ENCODE measurements at places on chromosomes 13 and 19. TPM values are rescaled to one million over a fixed set of nuclear protein-coding genes. Genes with fewer than 3 reads are reported as not detected.

DNA sequence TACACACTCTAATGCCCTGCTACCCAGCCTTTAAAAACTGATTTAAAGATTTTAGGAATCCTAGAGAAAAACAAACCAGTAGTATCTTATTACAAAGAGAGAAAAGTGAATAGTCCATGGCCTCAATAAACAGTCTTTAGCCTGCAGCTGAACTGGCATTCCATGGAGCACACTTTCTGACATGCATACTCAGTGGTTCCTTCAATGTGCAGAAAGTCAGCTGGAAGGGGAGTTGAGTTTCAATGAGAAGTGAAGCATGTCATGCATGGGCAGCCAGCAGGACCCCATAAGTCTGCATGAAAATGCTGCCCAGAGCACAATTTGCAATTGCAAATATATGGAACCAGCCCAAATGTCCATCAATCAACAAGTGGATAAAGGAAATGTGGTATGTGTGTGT, 273.7 kb downstream of the UQCRFS1 start:
- no peaks in the 10 kb centered on the region for H3K36me3 ChIP-seq
- H3K27me3 ChIP-seq, result no peaks in the 10 kb centered on the region
- no peak overlapping the region for H3K27ac ChIP-seq
- no peak for DNase-seq
- no peak overlapping the region for H3K4me3 ChIP-seq

DNA sequence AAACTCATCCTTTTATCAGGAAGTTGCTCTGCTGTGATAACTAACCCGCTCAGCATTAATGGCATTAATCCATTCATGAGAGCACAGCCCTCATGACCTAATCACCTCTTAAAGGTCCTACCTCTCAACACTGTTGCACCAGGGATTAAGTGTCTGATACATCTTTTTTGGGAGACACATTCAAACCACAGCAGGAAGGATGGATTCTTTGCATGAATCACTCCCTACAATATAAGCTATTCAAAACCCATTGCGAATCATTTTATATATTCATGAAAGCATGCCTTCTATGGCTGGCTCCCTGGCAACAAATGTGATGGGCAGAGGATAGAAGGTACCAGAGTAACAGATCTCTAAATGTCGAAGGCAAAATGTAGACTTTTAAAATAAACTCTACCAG, 27.6 kb downstream of the ARL11 start:
- H3K27me3 ChIP-seq, result no peaks in the 10 kb centered on the region
- no peaks in the 10 kb centered on the region for H3K4me1 ChIP-seq
- H3K36me3 ChIP-seq, result no peaks in the 10 kb centered on the region
- DNase-seq, result no peak
- no peak overlapping the region for H3K27ac ChIP-seq

GRCh38 chr13:33640832-33641231, 177.1 kb upstream of the RFC3 start:
- no peaks in the 10 kb centered on the region for H3K27me3 ChIP-seq
- no peak overlapping the region for H3K27ac ChIP-seq
- H3K4me3 ChIP-seq, result no peak overlapping the region
- peaks cover 3% of the 10 kb centered on the region for H3K4me1 ChIP-seq

LAIR1 gene
- total RNA-seq, result 2.6 TPM

ZSWIM9 gene
- 1.8 TPM for total RNA-seq

DNA sequence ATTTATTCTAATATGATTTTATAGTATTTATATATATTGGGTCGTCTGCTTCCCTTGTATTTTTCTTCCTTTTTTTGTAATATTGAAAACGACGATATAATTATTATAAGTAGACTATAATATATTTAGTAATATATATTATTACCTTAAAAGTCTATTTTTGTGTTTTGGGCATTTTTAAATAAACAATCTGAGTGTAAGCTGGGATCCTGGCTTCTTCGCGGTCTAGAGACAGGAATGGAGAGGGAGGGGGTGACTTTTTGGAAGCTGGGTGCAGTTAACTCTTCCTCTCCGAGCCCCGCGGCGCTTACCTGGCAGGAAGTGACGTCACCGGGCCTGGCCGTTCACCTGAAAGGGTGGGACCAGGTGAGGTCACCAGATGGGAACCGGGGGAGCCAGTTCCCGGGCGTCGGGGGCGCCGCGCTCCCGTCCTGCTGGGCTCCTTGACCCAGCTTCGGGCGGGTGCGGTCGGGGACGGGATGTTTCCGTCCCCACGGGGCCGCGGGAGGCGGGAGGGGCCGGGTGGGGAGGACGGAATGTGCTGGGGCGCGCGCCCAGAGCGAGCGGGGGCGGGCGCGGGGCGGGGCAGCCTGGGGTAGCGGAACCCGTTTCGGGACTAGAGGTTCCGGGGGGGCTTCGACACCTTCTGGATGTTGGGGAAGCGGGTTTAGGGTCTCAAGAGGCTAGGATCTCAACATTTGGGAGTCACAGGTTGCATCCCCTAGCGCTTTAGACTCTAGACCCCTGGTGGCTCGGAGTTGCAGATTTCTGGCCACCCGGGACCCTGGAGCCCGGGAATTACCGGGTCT, 2.8 kb downstream of the ZFP36 start:
- peak overlapping the region; percentile 100 for H3K27ac ChIP-seq
- peak overlapping the region; percentile 96 for H3K4me3 ChIP-seq
- peak; percentile 97 for DNase-seq
- H3K4me1 ChIP-seq, result peaks cover 43% of the 10 kb centered on the region
- peaks cover 4% of the 10 kb centered on the region for H3K36me3 ChIP-seq
- H3K27me3 ChIP-seq, result no peaks in the 10 kb centered on the region

BSG gene
- total RNA-seq, result 149 TPM

DNA sequence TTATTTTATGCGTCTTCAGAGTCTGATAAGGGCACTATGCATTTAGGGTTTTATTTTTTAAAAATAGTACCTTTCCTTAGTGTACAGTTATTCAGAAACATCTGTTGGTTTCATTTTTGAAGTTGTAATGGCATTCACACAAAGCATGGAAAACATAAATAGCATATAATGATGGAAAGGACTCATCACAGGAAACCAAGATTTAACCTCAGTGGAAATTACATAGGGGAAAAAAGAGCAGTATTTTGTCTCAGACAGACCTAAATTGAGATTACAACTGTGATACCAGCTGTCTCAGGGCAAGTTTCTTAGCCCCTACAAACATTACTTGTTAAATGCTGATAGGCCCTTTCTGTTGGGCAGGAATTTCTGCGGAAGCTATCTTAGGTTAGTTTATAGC, 57.2 kb downstream of the NHLRC3 start:
- no peak overlapping the region for H3K4me3 ChIP-seq
- DNase-seq, result no peak
- no peaks in the 10 kb centered on the region for H3K36me3 ChIP-seq
- H3K27ac ChIP-seq, result no peak overlapping the region
- H3K4me1 ChIP-seq, result no peaks in the 10 kb centered on the region

B3GNT8 gene
- total RNA-seq, result 15.7 TPM

KIR2DL4 gene
- total RNA-seq, result not detected

CCDC8 gene
- 0.70 TPM for total RNA-seq

- no peaks in the 10 kb centered on the region for H3K4me1 ChIP-seq
- no peaks in the 10 kb centered on the region for H3K36me3 ChIP-seq
- no peak overlapping the region for H3K27ac ChIP-seq
- no peak for DNase-seq
- no peaks in the 10 kb centered on the region for H3K27me3 ChIP-seq
Observed at GRCh38 chr13:112900691-112901091, 68.3 kb upstream of the MCF2L start.

NKG7 gene
- total RNA-seq, result not detected

PCDH17 gene
- total RNA-seq, result 2.2 TPM

Measured in Peyer's patch (tissue), 4 donors.